ENCODE measurements at places on chromosomes 4 and X.

GRCh38 chr4:2280531-2281300 lies 18.8 kb upstream of the MXD4 start:
- no peak for DNase-seq

DNA sequence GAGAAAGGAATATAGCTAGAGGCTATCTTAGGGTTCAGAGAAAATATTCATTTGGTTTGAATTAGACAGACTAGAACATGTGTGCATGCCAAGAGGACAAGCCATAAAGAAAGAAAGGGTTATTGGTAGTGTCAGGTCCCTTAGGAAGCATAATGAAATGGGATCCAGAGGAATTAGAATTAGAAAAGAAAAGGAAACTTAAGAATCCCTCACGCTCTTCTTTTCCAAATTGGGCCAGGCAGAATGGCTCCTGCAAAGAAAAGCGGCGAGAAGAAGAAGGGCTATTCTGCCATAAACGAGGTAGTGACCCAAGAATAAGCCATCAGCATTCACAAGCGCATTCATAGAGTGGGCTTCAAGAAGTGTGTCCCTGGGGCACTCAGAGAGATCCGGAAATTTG lies 4.9 kb upstream of the ABCG2 start:
- DNase-seq: no peak

DNA sequence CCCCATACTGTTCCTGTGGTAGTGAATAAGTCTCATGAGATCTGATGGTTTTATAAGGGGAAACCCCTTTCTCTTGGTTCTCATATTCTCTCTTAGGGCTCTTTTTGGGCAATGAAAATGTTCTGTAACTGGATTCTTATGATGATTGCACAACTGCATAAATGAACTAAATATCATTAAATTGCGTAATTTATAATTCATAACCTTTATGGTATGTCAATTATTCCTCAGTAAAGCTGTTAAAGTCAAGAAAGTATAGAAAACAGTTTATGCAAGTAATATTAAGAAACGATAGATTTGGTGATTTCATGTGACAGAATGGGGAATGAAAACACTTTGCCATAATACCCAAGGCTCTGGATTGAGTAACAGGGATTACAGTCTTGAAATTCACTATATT lies 33.5 kb upstream of the SPANXD start:
- no peak for DNase-seq

DNA sequence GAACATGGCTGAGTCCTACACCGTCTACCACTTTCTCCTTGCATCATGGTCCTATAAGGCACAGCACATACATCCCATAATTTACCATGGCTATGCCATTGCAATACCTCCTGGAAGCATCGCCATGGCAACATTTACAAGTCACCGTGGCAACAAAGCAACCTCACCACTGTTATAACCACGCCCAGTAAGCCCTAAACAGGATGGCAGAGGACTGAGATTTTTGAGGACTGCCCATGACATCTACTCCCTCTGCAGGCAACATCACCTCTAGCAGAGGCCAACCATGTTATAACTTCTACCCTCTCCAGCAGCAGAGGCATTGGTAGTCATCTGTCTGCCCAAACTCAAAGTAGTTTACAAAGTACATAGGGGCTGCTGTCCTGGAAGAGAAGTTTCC lies 29.7 kb downstream of the BCOR start:
- DNase-seq: no peak

GRCh38 chrX:129472116-129472515 lies 51.2 kb downstream of the SMARCA1 start:
- DNase-seq: no peak

DNA sequence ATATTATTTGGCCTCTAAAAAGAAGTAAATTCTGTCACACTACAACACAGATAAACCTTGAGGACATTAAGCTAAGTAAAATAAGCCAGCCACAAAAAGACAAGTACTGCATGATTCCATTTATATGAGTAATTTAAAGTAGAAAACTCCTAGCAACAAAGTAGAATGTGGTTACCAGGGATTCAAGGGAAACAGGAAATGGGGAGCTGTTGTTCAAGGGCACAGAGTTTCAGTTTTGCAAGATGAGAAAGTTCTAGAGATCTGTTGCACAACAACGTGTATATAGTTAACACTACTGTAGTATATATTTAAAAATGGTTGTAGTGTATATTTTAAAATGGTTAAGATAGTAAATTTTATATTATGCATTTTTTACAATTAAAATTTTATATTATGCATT lies 25.4 kb downstream of the SEC31A start:
- DNase-seq: no peak
